ENCODE measurements at places on chromosomes 2 and 18.

- DNase-seq, result no peak
These were observed 115.9 kb upstream of the SYT4 start for GRCh38 chr18:43393174-43393573.

DNA sequence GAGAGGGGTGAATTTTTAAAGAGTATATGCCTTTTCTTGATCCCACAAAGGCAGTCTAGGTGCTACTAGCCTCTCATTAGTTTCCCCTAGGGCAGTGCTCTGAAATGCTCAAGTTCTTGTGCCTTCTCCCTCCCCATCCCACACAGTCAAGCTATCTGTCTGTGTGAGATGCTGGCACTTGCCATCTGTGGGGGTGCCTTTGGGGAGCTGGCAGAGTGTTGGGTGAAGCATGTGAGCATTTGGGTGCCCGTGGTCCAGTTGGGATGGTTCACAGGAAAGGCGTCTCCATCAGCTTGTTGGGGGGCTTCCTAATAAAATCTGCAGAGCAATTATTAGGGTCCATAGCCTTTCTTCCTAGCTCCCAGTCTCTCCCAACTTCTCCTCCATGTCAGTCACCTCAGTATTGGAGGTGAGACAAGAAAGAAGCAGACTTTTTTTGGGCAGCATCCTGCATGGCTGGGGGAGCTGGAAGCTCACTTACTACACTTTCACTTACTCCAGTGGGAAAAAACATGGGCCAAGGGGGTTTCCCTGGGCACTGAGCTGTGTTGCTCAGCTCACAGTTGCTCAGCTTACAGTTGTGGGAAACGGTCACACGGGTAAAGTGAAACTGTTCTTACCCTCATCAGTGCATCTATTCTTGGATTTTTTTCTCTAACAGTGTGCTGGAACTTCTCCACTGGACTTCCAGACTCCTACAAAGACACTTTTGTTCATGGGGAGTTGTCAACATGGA is 29.3 kb downstream of the COLEC11 start:
- peak; percentile 72 for DNase-seq

DNA sequence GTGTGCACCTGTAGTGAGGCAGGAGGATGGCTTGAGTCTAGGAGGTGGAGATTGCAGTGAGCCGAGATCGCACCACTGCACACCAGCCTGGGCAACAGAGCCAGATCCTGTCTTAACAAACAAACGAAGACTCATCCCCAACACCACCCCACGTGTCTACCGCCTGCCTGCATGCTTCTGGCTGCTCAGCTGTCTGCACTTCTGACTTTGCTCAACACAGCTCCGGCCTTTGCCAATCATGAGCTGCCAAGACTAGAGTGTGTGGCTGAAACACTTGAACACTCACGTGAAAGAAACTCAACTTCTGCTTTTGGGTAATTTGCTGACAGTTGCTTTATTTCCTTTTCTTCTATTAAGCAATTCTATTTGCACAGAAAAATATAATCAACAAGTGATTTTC is 32.1 kb upstream of the SP3 start:
- DNase-seq, result peak; percentile 85

DNA sequence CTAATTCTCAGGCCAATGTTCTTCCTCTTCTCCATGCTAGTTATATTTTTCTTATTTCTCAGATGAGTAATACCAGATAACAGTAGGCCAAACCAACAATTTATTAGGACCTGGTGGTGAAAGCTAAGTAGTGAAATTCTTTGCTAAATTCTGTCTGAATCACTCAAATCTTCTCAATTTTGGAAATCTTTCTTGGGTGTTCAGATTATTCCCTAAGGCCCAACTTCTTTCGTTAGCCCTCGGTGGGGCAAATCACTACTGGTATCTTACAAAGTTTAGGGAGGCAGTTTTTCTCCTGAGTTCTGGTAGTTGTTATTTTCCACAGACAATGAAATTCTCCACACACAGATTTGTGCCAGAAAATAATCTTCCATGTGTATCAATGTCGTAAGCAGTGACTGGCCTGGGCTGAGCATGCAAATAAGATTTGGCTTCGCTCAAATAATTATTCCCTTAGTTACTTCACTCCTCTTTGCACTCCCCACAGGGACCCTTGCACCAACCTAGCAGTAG is 443.5 kb upstream of the SLC14A2 start:
- DNase-seq, result no peak

DNA sequence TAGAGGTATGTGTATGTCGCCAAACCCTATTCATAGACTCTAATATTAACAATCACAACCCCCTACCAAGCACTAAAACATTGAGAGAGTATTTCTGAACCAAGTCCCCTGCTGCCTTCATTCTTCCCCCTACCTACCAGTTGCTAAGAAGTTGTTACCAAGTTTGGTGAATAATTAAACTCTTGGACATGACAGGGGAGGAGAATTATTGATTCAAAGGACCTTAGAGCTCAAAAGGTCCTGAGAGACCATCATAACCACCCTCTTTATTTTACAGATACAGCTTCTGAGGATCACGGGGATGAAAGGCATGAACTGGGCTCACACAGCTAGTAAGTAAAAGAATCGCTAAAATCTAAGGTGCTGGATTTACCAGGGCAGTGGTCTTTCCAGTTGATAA is 204.1 kb downstream of the PIK3C3 start:
- no peak for DNase-seq

Data from GM12865 (cell line).